ENCODE measurements at places on chromosomes 6 and 20.
A peak's percentile ranks its signal among the peaks of the same experiment; 100 is the strongest.

DNA sequence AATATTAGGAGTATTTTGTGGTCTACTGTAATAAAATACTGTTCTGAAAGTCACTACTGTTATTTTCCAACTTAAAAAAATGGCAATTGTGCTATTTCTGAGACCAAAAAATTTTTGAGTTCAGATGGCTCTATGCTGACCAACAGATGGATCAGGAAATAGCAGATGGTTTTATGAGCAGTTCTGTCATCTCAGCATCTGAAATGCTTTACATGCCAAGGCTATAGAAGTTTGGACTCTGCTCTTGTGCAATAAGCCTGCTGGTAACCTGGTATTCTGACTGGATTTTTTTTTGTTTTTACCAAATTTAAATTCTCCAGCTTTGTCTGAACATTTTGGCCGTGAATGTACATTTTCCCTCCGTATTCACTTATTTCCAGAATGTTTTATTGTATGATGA lies 1127.5 kb downstream of the GRIK2 start:
- DNase-seq, result no peak

- DNase-seq, result no peak
Measured at GRCh38 chr6:16752206-16752866, 8.9 kb downstream of the ATXN1 start.

DNA sequence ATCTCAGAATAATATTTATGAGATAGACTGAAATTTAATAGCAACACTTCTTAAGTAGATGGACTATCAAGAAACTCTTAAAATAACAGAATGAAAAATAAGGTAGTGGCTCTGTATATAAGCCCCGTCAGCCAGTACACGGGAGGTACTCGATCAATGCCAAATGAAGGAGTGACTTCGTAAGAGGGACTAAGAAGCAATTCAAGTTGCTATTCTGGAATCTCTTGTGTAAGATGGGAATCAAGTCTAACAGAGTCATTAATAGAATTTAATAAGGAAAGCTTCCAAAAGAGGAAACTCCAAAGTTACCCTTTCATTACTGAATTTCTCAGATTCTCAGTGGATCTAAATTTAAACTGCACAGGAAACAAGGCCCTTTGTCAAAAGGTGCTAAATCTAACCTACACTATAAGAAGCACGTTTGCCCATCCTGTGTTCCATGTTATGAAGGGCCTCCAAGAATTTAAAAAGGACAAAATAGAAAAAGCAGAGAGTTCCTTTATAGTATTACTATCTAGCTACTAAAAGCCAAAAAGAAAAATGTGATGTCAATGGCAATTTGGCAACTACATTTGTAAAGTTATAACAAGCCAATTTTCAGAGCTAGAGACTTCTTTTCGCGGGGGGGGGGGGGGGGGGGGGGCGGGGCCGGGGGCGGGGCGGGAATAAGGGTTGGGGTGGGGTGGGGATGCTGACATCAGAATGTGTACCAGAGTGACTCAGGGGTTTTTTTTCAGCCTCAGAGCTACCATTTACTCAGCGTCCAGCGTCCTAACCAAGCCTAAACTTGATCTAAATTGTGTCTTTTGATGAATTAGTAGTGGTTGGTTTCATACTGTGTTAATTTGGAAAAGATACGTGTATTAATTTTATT lies 200.6 kb downstream of the GMPR start:
- DNase-seq, result peak; percentile 39

DNA sequence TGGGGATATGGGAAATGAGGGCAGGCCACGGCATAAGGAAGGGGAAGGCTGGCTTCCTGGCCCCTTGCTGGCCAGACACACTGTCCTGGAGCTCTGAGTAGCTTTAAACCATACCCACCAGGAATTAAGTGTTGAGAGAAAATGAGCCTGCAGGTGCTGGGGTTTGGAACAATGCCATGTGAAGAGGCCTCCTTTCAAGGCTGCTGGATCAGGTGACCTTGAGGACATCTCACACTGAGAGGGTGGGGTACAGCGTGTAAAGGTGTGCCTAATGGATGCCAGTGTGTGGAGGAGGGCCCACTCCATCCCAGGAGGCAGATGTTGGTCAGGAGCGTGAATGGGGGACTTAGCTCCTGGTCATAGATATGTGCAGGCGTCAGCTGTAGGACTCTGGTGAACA lies 74.8 kb upstream of the MLN start:
- no peak for DNase-seq

DNA sequence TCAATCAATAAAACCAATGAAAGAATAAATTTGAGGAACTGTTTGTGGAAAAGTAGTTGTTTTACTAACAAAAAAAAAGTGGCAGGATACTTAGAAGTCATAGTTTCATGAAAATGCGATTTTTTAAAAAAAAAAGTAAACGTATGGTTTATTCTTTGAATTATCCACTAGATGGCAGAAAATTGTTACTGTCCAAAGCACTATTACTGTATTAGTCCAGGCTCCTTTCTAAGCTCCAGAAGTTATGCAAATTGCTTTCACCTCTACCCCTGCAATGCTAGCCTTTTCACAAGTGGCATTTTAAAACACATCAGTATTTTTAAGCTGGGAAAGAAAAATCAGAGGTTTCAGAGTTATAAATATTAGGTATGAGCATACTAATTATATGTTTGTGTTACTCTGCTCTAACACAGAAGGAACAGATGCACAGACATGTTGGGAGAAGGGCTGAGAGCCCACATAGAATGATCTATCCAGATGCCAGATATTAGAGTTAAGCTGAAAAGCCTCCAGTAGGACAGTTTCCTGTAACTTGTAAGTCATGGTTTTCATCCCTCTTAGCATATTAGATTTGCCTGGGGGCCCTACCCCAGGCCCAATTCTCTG lies 63.9 kb downstream of the FHL5 start:
- no peak for DNase-seq

- DNase-seq, result no peak
Measured at GRCh38 chr6:81856872-81857271, 104.4 kb upstream of the TENT5A start.

GRCh38 chr20:64149141-64149540 lies 15.1 kb upstream of the MYT1 start:
- DNase-seq, result no peak

DNA sequence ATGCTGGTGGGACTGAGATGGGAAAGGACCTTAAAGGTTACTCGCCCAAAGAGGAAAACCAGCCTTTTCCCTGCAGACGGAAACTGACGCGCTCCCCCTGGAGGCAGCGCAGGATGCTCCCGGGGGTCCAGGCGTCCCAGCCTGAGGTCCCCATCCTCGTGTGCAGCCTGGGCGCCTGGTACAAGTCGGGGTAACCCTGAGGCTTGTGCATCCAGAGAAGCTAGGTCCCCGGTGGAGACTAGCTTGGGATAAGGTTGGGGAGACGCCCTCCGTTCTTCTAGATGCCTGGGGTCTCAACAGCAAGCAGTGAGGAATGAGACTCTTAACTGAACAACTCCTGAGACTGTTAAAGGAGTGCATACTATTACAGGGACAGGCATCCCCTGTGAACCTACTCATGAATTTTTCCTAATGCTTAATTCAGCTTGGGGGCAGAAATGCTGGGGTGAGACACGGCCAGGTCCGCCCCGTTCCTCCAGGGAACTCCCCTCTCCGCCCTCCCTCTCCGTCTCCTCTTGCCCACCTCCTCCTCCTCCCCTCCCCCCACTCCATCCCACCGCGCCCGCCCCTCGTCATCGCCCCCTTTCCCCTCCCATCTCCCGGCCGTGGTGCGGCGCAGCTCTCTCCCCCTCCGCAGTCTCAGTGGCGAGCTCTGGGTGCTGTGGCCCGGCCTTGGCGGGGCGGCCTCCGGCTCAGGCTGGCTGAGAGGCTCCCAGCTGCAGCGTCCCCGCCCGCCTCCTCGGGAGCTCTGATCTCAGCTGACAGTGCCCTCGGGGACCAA lies at the start of gene PRSS35:
TSS of gene PRSS35 (plus strand) at position 634 of the 781 bp plus-strand sequence. CDS start 10,908 bp downstream, outside the sequence.
- DNase-seq, result peak; percentile 29

GRCh38 chr6:72616406-72617015 lies 5.4 kb upstream of the KCNQ5 start:
- no peak for DNase-seq

DNA sequence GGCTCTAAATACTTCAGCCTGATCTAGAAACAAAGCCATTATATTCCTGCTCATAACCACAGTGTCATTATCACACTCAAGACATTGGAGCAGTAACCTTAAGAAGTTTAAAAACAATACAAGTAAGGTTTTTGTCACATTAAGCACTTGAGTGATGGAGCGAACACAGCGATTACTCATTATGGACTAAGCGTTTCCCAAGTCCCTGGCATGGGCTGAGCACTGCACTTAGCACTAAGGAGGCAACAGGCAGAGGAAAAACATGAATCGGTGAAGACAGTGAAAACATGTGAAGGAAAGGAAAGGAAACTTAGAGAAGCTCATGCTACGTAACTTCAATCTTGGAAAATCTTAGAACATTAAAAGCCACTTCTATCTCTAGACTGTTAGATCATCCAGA lies 108.7 kb downstream of the SLC24A3 start:
- no peak for DNase-seq

DNA sequence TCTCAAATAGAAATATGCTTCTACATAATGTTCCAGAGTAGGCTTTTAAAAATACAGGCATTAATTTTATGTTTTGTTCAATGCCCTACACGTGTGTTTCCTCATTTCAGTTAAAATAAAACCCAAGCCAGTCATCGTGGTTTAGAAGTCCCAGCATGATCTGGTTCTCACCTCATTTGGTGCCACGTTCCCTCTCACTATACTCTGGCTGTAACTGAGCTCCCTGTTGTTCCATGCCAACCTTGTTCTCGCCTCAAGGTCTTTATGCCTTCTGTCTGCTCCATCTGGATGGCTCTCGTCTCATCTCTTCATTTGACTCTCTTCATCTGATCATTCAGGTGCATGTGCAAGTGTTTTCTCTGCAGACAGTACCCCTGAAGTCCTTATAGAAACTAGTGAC lies 32.6 kb downstream of the HDGFL1 start:
- no peak for DNase-seq

GRCh38 chr6:140271759-140272377 lies 897.4 kb upstream of the CITED2 start:
- no peak for DNase-seq

DNA sequence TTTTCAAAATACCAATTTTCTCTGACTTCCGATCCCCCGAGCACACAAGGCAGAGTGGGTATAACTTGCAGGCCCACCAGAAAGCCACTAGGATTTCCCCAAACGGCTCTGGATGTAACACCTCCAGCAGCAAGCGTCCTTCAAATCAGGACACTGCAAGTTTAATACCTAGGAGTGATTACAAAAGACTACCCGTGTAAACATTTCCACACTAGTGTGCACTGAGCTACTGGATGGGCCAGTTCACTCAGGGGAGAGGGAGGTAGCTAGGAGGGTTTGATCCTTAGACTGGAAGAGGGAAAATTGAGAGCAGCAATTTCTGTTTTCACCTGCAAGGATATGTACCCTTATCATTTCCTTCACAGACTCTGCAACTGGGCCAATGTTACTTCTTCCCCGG lies 91.8 kb upstream of the AGPAT4 start:
- no peak for DNase-seq

DNA sequence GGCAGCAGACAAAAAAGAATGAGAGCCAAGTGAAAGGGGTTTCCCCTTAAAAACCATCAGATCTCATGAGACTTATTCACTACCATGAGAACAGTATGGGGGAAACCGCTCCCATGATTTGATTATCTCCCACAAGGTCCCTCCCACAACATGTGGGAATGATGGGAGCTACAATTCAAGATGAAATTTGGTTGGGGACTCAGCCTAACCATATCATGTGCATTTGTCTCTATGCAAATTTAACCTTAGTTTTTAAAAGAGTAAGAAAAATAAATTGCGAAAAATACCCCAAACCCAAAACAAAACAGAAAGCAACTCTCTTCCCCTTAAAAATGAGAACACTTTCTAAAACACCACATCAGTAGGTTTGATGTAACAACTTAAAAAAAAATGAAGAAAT lies 22.6 kb upstream of the GPR6 start:
- DNase-seq, result no peak

- DNase-seq, result no peak
Measured at GRCh38 chr6:167058261-167058660, 59.1 kb downstream of the CEP43 start.

- DNase-seq, result no peak
Measured at GRCh38 chr6:6635291-6635690, 46.8 kb downstream of the LY86 start.

GRCh38 chr6:11276911-11277274 lies 44.4 kb upstream of the NEDD9 start:
- DNase-seq, result peak; percentile 21

GRCh38 chr6:68710916-68711315 lies 75.8 kb downstream of the ADGRB3 start:
- no peak for DNase-seq

GRCh38 chr20:13784271-13784892 lies 337 bp downstream of the ESF1 start:
- no peak for DNase-seq
